ENCODE measurements at places on chromosomes 3 and 15.

GRCh38 chr15:94375997-94376396 is 144.6 kb downstream of the MCTP2 start:
- DNase-seq, result no peak

DNA sequence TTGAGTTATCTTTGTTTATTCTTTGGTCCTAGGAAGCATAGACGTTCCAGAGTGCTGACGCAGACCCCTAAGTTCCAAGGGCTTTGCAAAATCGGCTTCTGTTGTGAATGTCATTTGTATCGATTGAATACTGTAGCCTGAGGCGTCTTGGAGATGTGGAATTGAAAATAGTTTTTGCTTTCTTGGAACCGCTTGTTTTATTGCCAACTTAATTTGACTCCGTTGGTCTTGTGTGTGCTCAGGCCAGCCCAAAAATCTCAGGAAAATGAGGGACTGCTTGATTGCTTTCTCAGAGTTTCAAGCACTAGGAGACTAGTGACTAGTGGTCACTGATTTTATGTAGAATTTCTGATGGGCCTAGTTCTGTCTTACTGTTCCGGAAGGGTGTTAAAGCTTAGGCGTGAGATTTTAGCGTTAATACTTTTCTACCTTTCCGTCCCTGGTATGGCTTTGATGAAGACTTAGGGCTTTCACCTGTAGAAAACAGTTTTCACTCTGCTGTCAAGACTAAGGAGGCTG is 263 bp upstream of the UTS2B start:
- DNase-seq, result peak; percentile 61

- DNase-seq, result no peak
These were observed 165.3 kb downstream of the ATG7 start for GRCh38 chr3:11437506-11437905.

- DNase-seq, result no peak
These were observed 28.6 kb upstream of the NDUFB4 start for GRCh38 chr3:120567370-120568201.

GRCh38 chr3:51720292-51721061 is 13.6 kb downstream of the GRM2 start:
- no peak for DNase-seq

- no peak for DNase-seq
These were observed 144.0 kb downstream of the SEMA6D start for GRCh38 chr15:47861111-47861903.

DNA sequence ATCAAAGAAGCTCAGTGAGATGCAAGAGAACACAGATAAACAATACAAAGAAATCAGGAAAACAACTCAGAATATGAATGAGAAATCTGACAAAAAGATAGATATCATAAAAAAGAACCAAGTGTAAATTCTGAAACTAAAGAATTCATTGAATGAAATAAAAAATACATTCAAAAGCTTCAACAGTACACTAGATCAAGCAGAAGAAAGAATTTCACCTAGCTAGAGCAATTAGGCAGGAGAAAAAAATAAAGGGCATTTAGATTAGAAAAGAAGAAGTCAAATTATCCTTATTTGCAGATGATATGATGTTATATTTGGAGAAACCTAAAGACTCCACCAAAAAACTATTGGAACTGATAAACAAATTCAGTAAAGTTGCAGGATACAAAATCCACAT is 19.4 kb upstream of the CX3CR1 start:
- no peak for DNase-seq

DNA sequence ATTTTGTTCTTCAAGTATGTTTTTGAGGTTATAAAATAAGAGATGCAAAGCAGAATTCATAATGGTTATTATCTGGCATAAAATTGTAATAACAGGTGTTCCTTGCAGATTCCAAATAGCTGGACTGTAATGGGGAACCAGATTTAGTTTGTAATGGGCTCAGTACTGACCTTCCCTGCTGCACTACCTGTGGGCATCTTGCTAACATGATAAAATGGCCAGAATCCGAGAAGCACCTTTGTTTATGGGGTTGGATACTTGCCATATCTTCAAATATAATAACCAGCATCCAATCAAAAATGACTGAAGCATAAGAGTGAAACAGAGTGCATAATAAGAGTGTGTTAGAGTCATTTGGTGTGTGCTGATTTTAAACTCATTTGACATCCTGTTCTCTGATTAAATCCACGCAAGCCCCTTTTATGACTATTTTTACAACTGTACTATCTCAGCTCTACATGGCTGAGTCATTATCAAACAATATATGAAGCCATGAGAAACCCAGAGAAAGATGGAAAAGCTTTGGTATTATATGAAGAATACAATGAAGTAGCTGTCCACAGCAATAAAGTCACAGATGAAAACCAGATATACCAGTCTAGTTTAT is 292.4 kb downstream of the CNTN4 start:
- DNase-seq, result no peak

- DNase-seq, result no peak
These were observed 19.9 kb upstream of the COLQ start for GRCh38 chr3:15541371-15541770.

GRCh38 chr3:42703695-42704025 is 1.1 kb upstream of the HHATL start:
- DNase-seq, result no peak

GRCh38 chr3:12946251-12946648 is 104.9 kb upstream of the RPL32 start:
- no peak for DNase-seq

- no peak for DNase-seq
These were observed 21.6 kb downstream of the RNU5B-1 start for GRCh38 chr15:65326117-65326526.

GRCh38 chr15:61130950-61131942 is 97.9 kb downstream of the RORA start:
- DNase-seq, result no peak

- DNase-seq, result no peak
These were observed 26.3 kb downstream of the KLHL6 start for GRCh38 chr3:183529185-183529584.

- no peak for DNase-seq
These were observed 1051.7 kb downstream of the ROBO2 start for GRCh38 chr3:78091478-78092119.

GRCh38 chr3:149752788-149753136 is 473 bp upstream of the COMMD2 start:
- no peak for DNase-seq

DNA sequence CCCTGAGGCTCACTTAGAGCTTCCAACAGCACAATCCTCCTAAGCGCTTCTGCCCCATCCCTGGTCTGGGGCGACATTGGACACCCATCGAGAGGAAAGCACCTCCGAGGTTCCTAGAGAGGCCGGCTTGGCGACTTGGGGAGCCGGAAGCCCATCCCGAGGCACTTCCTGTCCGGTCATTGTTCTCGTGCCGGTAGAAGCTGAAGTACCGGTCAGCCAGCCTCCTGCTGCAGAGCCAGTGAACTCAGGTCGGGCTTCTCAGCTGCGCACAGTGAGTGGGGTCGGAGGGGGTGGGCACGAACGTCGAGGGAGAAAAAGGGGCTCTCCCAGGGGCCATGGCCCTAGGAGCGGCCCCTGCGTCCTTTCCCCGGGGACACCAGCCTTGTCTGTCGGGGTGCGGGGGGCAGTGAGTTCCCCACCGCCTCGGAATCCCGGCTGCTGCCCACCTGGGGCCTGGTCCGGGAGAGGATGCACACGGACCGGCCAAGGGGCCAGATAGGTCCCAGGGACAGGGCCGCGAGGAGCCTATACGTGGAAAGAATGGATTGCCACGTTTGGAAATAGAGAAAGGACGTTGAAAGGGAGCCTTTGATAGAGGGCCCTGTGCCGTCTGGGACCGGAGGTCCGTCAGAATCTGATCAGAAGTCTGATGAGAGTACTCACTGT is at the start of gene ZNF35:
TSS of gene ZNF35 (plus strand) at position 169 of the 666 bp plus-strand sequence. CDS start 2,336 bp downstream, outside the sequence.
- DNase-seq, result peak; percentile 72

DNA sequence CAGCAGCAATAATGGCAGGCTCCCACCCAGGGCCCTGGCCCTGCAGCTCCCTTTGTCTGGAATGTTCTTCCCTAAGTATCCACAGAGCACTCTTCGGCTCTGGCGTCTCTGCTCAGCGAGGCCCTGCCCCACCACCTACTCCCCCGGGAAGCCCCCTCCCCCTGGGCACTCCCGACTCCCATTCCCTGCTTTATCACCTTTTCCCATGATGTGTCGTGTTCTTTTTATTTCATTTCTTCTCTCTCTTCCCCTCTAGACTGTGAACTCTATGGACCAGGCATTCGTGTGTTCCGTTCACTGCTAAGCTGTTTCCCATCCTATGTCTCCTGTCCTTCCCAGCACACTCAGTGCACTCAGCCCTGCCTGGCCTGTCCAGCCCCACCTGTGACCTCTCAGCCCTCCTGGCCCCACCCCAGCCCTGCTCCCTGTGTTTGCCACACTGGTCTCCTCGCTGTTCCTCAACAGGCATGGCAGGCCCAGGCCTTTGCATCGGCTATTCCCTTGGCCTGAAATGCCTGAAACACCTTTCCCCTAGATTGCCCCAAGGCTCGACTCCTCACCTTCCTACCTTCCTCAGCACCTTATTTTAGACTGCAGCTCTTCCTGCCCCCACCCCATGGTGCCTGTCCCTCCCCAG is 107.4 kb downstream of the TPRA1 start:
- DNase-seq, result no peak

DNA sequence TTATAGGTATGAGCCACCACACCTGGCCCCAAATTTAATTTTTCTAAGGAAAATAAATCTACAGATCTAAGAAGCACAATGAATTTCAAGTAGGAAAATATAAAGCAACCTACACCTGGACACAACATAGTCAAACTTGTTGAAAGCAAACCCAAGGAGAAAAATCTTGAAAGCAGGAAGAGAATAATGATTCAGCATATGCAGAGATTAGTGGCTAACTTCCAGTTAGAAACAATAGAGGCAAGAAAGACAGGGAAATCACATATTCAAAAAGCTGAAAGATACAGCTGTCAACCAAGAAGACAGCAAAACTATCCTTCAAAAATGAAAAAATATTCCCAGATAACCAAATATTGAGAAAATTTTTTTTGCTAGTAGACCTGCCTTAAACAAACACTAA is 49.4 kb downstream of the ZNF148 start:
- DNase-seq, result no peak

DNA sequence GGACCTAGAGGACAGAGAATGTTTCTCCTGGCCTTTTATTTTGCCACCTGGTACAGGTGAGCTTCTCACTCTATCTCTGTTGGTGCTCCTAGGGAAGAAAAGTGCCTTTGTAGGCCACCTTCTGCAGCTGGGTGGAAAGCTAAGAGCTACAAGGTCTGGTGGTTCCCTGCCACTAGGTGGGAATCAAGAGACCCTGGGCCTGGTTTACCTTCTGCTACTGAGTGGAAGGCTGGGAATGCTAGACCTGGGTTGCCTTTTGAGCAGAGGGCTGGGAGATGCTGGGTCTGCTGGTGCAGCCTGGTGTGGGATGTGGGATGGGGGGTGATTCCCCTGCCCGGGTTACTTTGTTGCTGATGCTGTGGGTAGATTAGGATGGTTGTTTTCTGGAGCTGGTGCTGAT is 72.6 kb downstream of the EBLN2 start:
- DNase-seq, result no peak

DNA sequence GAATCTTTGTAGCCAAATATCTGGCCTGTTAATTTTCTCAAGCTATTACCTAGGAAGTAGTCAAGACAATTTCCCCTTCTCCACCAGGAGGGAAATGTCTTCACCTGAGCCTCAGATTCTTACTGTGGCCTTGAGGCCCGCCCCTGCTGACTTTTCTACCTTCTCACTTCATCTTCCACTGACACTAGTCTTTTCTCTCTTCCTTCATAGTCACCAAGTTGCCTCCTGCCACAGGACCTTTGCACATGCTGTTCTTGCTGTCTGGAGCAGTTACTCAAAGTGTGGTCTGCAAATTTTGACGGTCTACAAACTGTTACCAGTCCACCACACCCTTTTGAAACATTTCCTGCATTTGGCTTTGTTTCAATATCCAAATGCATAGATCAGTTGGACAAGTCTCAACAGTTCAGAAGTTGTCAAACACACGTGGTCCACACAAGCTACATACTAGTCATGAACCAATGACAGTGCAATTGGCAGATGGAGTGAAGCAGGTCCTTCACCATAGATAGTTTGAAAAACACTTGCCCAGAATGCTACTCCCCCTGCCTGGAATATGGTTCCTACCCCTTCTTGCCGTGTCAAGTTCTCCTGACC is 100.5 kb downstream of the OSBPL10 start:
- DNase-seq, result no peak

GRCh38 chr15:25693321-25694238 is 169.5 kb downstream of the ATP10A start:
- DNase-seq, result no peak

GRCh38 chr3:193190146-193190786 is 50.8 kb upstream of the PLAAT1 start:
- DNase-seq, result no peak

- DNase-seq, result peak; percentile 14
These were observed 22.0 kb downstream of the COL6A6 start for GRCh38 chr3:130539005-130539404.

GRCh38 chr3:128590948-128591347 is 59.7 kb downstream of the RPN1 start:
- no peak for DNase-seq

GRCh38 chr3:138078096-138078495 is 37.3 kb downstream of the DZIP1L start:
- DNase-seq, result no peak

- no peak for DNase-seq
These were observed 40.8 kb upstream of the ATP1B3 start for GRCh38 chr3:141835557-141836229.

DNA sequence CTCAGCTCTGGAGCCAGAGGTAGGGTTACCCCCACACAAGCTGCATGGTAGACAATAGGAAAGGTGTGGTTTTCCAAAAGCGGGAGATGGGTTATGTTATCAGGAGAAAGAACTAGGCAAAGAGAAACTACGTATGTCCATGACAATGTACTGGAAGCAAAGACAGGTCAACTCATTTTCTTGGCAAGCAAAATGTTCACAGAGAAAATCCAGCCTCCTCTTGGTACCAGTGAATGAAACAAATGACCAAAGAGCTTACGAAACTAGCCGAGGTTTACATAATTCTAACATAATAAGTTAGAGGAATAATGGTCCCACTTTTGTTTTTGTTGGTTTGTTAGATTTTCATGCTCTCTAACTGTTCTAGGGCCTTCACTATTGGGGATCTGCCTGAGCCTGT is 338.1 kb upstream of the TGFBR2 start:
- DNase-seq, result no peak

DNA sequence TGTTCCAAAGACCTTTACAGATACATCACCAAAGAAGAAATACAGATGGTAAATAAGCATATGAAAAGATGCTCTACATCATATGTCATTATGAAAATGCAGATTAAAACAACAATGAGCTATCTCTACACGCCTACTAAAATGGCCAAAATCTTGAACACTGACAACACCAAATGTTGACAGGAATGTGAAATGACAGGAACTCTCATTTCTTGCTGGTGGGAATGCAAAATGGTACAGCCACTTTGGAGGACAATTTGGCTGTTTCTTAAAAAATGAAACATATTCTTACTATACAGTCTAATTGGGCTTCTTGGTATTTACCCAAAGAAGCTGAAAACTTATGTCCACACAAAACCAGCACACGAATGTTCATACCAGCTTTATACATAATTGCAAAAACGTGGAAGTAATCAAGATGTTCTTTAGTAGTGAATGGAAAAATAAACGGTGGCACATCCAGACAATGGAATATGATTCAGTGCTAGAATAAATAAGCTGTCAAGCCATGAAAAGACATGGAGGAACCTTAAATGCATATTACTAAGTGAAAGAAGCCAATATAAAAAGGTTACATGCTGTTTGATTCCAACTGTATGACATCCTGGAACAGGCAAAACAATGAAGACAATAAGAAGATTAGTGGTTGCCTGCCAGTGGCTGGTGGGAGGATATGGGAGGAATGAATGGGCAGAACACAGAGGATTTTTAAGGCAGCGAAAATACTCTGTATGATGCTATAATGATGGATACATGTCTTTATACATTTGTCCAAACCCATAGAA is 81.3 kb upstream of the NEDD4 start:
- DNase-seq, result no peak

All from AG09319 (cell line).